Thymus (tissue), 14 donors: ENCODE measurements at places on chromosomes 2 and 18.
A peak's percentile ranks its signal among the peaks of the same experiment; 100 is the strongest.

GRCh38 chr2:159961037-159961436 is 101.4 kb downstream of the PLA2R1 start:
- no peaks in the 10 kb centered on the region for H3K36me3 ChIP-seq
- no peak overlapping the region for H3K4me3 ChIP-seq
- no peak overlapping the region for H3K27ac ChIP-seq
- no peak for DNase-seq
- H3K4me1 ChIP-seq, result no peaks in the 10 kb centered on the region

- no peaks in the 10 kb centered on the region for H3K36me3 ChIP-seq
- H3K4me3 ChIP-seq, result no peak overlapping the region
- no peaks in the 10 kb centered on the region for H3K27me3 ChIP-seq
- H3K27ac ChIP-seq, result no peak overlapping the region
- DNase-seq, result peak; percentile 8
- H3K4me1 ChIP-seq, result no peaks in the 10 kb centered on the region
Observed at GRCh38 chr2:175366815-175367214, 185.3 kb upstream of the ATP5MC3 start.

DNA sequence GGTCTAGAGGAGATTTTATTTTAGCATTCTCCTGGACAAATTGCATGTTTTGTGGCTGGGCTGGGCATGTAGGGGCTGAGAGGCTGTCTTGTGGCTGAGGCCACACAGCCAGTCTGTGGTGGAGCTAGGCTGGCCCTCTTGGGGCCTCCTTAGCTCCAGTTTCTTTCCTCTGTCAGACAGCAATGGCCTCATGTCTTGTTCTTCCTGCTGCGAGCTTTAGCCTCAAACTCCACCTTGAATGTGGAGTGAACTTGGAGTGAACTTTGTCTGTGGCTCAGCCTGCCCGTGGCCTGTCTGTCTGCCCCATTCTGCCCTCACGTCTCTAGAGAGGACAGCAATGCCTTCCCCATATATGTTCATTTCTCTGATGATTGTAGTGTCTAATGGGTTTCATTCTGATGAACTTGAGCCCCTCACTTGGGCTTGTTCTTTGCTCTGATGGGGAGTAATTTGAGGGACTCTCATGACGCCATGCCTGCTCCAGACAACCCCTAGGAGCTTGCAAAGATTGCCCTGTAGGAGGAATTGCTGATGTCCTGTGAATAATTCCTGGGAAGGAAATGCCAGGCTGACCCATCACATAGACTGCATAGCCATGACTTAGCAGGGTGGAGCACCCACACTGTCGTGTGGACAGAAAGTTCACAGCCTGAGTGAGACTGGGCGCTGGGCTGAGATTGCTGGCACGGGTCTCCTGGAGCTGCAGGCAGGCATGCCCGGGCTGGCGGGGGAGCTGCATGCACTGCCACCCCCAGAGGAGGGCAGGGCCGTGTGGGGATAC is 42.6 kb downstream of the ASAP2 start:
- no peaks in the 10 kb centered on the region for H3K27me3 ChIP-seq
- H3K27ac ChIP-seq, result no peak overlapping the region
- H3K4me3 ChIP-seq, result no peak overlapping the region
- DNase-seq, result no peak
- no peaks in the 10 kb centered on the region for H3K4me1 ChIP-seq

- H3K27ac ChIP-seq, result no peak overlapping the region
- no peak overlapping the region for H3K4me3 ChIP-seq
- no peaks in the 10 kb centered on the region for H3K27me3 ChIP-seq
- DNase-seq, result no peak
- no peaks in the 10 kb centered on the region for H3K4me1 ChIP-seq
- H3K36me3 ChIP-seq, result no peaks in the 10 kb centered on the region
Observed at GRCh38 chr2:154392256-154392655, 306.2 kb upstream of the KCNJ3 start.

GRCh38 chr2:233700028-233700635 is 7.4 kb downstream of the UGT1A6 start:
- no peak overlapping the region for H3K4me3 ChIP-seq
- H3K27me3 ChIP-seq, result no peaks in the 10 kb centered on the region
- no peak for DNase-seq
- H3K4me1 ChIP-seq, result no peaks in the 10 kb centered on the region
- no peak overlapping the region for H3K27ac ChIP-seq

GRCh38 chr2:84972207-84972783 is 1.3 kb downstream of the KCMF1 start:
- peaks cover 3% of the 10 kb centered on the region for H3K36me3 ChIP-seq
- H3K4me1 ChIP-seq, result peaks cover 9% of the 10 kb centered on the region
- H3K27me3 ChIP-seq, result no peaks in the 10 kb centered on the region
- peak overlapping the region; percentile 54 for H3K4me3 ChIP-seq
- H3K27ac ChIP-seq, result peak overlapping the region; percentile 59

GRCh38 chr18:9088252-9088651 is 14.2 kb upstream of the NDUFV2 start:
- no peak for DNase-seq
- H3K4me3 ChIP-seq, result no peak overlapping the region
- no peaks in the 10 kb centered on the region for H3K27me3 ChIP-seq
- no peaks in the 10 kb centered on the region for H3K36me3 ChIP-seq

GRCh38 chr2:65647249-65647842 is 214.9 kb upstream of the SPRED2 start:
- H3K36me3 ChIP-seq, result no peaks in the 10 kb centered on the region
- DNase-seq, result no peak
- peaks cover 2% of the 10 kb centered on the region for H3K4me1 ChIP-seq
- no peaks in the 10 kb centered on the region for H3K27me3 ChIP-seq

GRCh38 chr2:152047824-152048471 is 50.9 kb downstream of the CACNB4 start:
- H3K36me3 ChIP-seq, result no peaks in the 10 kb centered on the region
- no peak overlapping the region for H3K27ac ChIP-seq
- no peak for DNase-seq
- H3K4me3 ChIP-seq, result no peak overlapping the region
- H3K27me3 ChIP-seq, result no peaks in the 10 kb centered on the region

- H3K36me3 ChIP-seq, result no peaks in the 10 kb centered on the region
- H3K27ac ChIP-seq, result no peak overlapping the region
- H3K4me1 ChIP-seq, result peaks cover 7% of the 10 kb centered on the region
- DNase-seq, result no peak
- H3K27me3 ChIP-seq, result peaks cover 56% of the 10 kb centered on the region
Observed at GRCh38 chr2:219445220-219445640, 10.6 kb downstream of the SPEG start.

DNA sequence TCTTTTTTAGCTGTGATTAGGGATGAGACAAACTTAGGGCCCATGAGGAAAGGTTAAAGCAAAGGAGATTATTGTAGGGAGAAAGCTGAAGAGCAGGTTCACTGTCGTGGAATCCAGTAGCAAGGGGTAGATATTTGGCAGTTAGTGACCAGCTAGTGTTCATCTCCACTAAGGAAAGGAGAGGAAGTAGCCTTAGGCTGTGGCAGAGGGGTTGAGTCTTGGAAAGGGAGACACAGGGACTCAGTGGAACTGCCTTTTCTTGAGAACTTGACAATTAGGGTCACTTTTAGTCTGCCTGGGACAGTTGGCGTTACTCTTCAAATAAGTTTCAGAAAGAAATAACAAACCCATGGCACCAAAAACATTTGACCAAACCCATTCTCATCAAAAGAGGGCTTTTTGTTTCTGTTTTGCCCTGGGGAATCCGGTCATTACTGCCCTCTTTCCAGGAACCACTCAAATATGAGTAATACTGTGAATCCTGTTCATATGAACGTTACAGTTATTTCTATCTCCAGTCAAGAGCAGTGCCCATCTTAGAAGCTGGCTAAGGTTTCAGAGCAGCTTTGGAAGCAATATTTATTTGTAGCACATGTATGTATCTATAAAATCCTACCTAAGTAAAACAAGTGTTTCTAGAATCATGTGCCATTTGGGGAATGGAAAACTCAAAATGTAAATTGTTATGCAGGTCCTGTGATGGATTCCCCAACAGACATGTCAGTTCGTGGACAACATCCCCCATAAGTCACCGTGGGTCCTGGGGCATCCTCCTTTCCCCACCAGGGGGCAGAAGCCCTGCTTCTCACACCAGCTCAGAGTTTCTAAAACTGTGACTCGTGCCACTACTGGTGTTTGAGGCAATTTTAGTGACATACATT is 77.3 kb upstream of the PHLPP1 start:
- H3K27ac ChIP-seq, result no peak overlapping the region
- peak; percentile 75 for DNase-seq
- no peaks in the 10 kb centered on the region for H3K27me3 ChIP-seq
- H3K4me1 ChIP-seq, result no peaks in the 10 kb centered on the region

DNA sequence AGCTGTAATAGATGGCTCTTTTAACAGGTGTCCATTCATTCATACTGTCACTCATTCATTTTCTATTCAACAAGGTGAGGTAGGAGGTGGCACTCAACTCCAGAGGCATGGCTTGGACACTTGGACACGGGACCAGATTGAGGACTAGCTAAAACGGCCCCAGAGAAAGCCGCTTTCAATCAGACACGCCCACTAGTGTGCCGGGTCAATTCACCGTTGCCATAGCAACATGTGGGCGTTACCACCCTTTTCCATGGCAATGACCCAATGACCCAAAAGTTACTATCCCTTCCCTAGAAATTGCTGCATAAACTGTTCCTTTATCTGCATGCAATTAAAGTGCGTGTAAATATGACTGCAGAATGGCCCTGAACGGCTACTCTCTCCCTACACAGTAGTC is 49.2 kb upstream of the LGALSL start:
- no peak overlapping the region for H3K4me3 ChIP-seq
- peaks cover 15% of the 10 kb centered on the region for H3K4me1 ChIP-seq
- no peak for DNase-seq
- H3K27ac ChIP-seq, result no peak overlapping the region

GRCh38 chr2:160214461-160215445 is 14.7 kb upstream of the ITGB6 start:
- DNase-seq, result no peak
- no peaks in the 10 kb centered on the region for H3K27me3 ChIP-seq
- H3K27ac ChIP-seq, result no peak overlapping the region
- H3K36me3 ChIP-seq, result no peaks in the 10 kb centered on the region

DNA sequence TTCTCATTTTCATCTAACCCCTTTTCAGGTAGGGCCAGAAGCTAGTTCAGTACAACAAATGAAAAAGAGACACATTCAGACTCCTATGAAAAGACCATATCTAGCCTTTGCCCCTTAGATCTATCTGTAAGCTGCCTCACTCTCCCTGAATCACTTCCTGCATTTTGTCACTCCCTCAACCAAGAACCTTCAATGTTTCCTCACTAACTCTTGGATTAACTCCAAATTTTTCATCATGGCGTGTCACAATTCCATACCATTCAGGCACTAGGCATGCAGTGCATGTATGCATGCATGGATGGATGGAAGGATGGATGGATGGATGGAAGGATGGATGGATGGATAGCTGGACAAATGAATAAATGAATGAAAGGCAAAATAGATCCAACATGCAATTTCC is 356.9 kb downstream of the TNS1 start:
- H3K27me3 ChIP-seq, result no peaks in the 10 kb centered on the region
- no peak for DNase-seq
- H3K27ac ChIP-seq, result no peak overlapping the region
- no peaks in the 10 kb centered on the region for H3K36me3 ChIP-seq

GRCh38 chr2:212968284-212969081 is 182.9 kb downstream of the IKZF2 start:
- DNase-seq, result no peak
- H3K27ac ChIP-seq, result no peak overlapping the region
- H3K27me3 ChIP-seq, result no peaks in the 10 kb centered on the region
- no peak overlapping the region for H3K4me3 ChIP-seq
- H3K36me3 ChIP-seq, result peaks cover 40% of the 10 kb centered on the region

GRCh38 chr2:231541645-231542044 is 11.4 kb upstream of the NMUR1 start:
- no peak for DNase-seq
- no peaks in the 10 kb centered on the region for H3K36me3 ChIP-seq
- no peaks in the 10 kb centered on the region for H3K27me3 ChIP-seq
- peaks cover 16% of the 10 kb centered on the region for H3K4me1 ChIP-seq
- no peak overlapping the region for H3K27ac ChIP-seq

DNA sequence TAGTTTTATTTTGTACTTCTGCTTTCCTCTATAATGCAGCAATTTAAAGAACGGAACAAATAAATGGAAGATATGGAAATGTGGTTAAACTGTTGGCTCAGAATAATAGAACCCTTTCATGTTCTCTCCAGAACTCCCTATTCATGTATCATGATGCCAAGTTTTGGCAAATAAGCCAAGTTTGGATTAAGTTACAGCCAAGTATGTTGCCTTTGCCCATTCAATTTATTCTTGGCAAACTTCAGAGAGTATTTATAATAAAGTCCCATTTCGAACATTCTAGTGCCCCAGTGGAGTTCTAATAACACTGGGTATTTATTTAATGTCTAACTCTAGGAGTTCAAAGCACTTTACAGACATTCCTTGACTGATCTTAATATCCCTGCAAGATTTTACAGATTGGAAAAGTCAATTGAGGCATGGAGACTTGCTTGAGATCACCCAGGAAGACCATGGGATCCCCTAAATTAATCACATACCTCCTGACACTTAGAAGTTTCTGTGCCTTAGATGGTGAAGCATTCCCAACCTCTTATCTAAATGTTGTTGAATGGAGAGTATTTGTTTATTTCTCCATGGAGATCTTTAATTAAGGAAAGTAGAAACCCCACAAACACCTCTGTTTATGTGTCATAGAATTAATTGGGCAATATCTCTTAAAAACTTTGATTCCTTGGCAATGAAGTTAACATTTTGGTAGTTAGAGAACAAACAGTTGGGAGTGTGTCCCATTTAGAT is 106.7 kb downstream of the ACKR3 start:
- no peaks in the 10 kb centered on the region for H3K4me1 ChIP-seq
- no peak overlapping the region for H3K4me3 ChIP-seq
- no peaks in the 10 kb centered on the region for H3K36me3 ChIP-seq
- no peak overlapping the region for H3K27ac ChIP-seq
- DNase-seq, result no peak
- no peaks in the 10 kb centered on the region for H3K27me3 ChIP-seq

- no peaks in the 10 kb centered on the region for H3K27me3 ChIP-seq
- H3K36me3 ChIP-seq, result no peaks in the 10 kb centered on the region
- H3K27ac ChIP-seq, result no peak overlapping the region
- no peak for DNase-seq
- H3K4me3 ChIP-seq, result no peak overlapping the region
- H3K4me1 ChIP-seq, result no peaks in the 10 kb centered on the region
Observed at GRCh38 chr2:38517284-38517683, 85.4 kb downstream of the HNRNPLL start.

GRCh38 chr2:15932394-15933183 is 7.8 kb upstream of the MYCN start:
- H3K27ac ChIP-seq, result no peak overlapping the region
- no peaks in the 10 kb centered on the region for H3K4me1 ChIP-seq
- no peak overlapping the region for H3K4me3 ChIP-seq
- H3K36me3 ChIP-seq, result no peaks in the 10 kb centered on the region
- no peak for DNase-seq
- no peaks in the 10 kb centered on the region for H3K27me3 ChIP-seq

- peaks cover 4% of the 10 kb centered on the region for H3K4me1 ChIP-seq
- H3K27me3 ChIP-seq, result no peaks in the 10 kb centered on the region
- H3K36me3 ChIP-seq, result no peaks in the 10 kb centered on the region
- no peak for DNase-seq
- H3K4me3 ChIP-seq, result no peak overlapping the region
Observed at GRCh38 chr18:46169464-46169941, 65.3 kb downstream of the HAUS1 start.
